NCI-H1930 (cell line): ENCODE measurements at places on chromosomes 5 and 9.

DNA sequence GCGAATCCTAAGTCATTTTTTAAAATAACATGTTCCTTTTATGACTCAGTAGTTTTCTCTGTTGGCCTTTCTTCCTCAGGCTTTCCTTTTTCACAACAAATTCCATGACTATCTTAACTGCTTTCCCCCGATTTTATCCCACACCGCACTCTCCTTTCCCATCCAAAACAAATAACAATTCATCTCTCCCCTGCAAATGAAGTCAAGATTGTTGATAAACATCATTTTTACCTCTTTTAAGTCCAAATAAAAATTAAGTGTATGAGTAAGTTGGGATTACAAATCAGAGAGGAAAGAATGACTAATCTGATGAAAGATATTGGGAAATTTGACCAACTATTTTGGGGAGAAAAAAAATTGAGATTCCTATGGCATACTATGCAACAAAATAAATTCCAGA, 47.3 kb downstream of the SEC61B start:
- no peak for DNase-seq

DNA sequence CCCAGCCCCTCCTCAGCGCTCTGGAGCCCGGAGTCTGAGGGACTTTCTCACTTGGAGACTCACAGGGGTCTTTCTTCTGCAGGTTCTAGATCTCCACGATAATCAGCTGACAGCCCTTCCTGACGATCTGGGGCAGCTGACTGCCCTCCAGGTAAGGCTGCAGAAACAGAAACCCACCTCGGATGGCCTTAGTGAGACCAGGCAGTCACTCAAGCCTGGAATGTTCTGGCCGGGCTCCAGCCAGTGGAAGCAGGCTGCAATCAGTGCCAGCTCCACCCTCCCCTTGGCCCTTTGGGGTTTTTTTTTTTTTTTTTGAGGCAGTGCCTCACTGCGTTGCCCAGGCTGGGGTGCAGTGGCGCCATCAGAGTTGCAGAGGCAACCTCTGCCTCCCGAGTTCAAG, 7.6 kb downstream of the LRSAM1 start:
- DNase-seq = no peak

GRCh38 chr5:174177976-174178605, 132.6 kb downstream of the NSG2 start:
- no peak for DNase-seq

DNA sequence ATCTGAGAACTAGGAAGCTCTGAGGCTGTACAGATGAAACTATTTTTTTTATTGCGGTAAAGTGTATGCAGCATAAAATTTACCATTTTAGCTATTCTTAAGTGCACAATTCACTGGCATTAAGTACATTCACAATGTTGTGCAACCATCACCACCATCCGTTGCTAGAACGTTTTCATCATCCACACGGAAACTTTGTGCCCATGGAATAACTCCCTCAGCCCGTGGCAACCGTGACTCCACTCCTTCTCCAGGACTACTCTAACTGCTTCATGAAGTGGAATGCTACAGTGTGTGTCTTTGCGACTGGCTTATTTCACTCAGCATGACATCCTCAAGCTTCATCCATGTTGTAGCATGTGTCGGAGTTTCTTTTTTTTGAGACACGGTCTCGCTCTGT, 57.1 kb downstream of the COL23A1 start:
- DNase-seq = no peak

DNA sequence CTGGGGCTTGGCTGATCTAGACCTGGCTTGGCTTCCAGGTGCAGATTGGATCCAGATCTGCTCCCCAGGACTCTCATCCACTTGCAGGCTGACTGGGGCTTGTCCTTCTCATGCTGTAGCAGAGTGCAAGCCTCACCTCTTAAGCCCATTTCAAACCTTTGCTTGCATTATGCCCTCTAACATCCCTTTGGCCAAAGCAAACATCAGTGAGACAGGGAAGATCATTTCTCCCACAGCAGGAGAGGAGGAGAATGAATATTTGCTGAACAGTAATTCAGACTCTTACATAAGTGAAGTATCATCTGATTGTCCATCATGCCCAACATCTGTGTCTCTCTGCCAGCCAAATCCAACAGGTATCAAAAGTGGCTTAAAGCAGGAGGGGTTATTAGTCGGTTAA, 194.9 kb downstream of the C9orf152 start:
- no peak for DNase-seq

DNA sequence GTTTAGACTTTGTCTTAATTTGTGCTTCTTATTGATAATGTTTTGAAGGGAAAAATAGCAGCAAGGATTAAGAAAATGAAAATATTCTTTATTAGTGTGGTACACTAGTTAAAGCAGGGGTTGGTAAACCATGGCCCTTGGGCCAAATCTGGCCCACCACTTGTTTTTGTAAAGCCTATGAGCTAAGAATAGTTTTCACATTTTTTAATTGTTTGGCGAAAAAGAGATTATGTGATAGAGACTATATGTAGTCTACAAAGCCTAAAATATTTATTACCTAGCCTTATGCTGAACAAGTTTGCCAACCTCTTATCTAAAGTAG, 57.2 kb downstream of the KCNN2 start:
- DNase-seq = no peak

DNA sequence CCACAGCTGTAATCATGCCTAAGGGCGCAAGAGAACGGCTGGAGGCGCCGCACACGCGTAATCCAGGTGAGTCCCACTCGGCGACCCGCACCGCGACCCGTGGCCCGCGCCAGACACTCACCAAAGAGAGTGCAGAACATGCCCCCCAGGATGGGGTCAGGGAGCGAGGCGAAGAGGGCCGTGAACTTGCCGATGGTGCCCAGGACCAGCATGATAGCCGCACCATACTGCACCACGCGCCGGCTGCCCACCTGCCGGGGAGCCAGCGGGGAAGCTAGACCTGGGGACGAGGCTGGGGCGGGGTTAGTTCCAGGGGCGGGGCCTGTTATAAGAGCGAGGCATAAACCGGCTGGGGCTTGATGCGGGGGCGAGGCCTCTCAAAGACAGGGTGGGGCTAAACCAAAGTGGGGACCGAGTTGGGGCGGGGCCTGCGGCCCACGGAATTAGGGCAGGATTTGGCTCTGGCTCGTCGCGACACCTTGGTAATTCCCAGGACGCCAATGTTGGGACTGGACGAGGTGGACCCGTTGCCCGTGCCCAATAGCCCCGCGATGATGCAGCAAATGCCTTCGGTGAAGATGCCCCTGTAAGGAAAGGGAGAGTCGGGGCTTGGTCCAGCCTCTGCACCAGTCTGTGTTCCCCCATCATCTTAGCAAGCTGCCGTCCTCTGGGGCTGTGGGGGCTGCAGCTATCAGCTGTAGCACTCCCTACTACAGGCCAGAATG, 4.8 kb downstream of the SLC23A1 start:
- no peak for DNase-seq

DNA sequence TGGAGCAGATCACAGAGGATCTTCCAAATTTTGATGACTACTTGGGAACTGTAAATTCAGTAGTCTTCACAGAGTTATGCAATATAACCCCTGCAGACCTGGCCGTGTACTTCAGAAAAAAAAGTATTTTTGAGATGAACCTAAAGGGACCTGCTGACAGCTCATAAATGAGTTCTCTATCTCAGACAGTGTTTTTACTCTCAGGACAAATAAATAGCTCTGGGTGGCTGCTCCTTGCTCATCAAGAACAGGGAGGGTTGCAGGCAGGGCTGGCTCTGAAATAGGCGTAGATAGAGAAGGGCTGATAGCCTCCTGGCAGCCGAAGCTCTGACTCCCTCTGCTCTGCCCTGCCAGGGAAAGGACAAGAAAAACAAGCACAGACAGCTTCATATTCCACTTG, 64.8 kb downstream of the PLAC8L1 start:
- DNase-seq = no peak

- no peak for DNase-seq
These were observed 5.1 kb upstream of the TCOF1 start for GRCh38 chr5:150352244-150353031.
